GM13976 (cell line): ENCODE measurements at places on chromosomes 3 and 15.
A peak's percentile ranks its signal among the peaks of the same experiment; 100 is the strongest.

DNA sequence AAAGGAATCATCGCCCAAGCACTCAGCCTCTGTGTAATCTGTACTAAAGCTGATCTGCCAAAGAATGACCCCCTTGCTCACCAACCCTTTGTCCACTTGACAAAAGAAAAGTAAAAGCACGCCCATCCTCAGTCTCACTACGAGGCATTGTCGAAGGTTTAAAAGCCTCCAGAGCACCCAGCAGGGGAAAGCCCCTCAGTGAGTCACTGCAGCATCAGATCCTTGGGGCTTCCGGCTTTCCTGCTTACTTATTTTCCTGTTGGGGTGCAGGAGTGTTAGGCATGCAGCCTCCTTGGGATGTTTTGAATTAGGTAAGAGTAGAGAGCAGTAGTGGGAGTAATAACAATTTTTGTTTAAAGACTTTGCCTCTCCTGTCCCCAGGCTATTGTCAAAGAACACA is 216.1 kb downstream of the MTHFS start:
- DNase-seq = peak; percentile 42

- no peak for DNase-seq
Observed at GRCh38 chr15:63818191-63818590, 15.6 kb downstream of the HERC1 start.

DNA sequence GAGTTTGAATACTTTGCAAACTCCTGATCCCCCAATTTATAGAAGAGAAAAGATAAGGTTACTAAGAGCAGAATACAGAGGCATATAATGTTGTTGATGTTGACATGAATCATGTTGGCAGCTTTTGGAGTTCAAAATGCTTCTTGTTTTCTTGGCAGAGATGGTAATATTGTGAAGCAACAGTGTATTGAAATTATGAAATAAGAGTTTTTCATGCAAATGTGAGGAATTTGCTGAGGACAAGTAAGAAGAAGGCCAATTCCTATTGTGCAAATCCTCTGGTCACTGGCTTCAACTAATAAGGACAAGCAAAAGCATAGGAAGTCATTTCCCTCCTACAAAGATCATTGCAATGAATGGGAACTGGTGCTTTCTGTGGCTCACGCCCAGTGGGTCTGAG is 126.9 kb upstream of the CHL1 start:
- no peak for DNase-seq

DNA sequence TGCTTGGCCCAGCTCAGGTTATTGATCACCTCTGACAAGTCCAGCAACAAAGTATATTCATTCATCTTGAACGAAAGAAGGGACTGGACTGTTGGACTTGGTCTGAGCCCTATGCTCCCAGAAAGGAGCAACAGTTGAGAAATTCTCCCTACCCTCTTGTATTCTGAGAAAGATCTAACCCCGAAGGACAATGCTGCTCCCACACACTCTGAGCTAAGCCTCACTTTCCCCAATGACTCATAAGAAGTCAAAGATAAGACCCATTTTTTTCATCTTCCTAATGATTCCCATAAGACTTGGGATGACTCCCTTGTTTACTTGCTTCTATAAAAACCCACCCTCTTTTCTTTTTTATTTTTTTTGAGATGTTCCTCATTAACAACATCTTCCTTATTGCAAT is 549.4 kb upstream of the MDFIC2 start:
- no peak for DNase-seq

- DNase-seq = no peak
Observed at GRCh38 chr3:187782006-187782405, 36.7 kb upstream of the BCL6 start.

DNA sequence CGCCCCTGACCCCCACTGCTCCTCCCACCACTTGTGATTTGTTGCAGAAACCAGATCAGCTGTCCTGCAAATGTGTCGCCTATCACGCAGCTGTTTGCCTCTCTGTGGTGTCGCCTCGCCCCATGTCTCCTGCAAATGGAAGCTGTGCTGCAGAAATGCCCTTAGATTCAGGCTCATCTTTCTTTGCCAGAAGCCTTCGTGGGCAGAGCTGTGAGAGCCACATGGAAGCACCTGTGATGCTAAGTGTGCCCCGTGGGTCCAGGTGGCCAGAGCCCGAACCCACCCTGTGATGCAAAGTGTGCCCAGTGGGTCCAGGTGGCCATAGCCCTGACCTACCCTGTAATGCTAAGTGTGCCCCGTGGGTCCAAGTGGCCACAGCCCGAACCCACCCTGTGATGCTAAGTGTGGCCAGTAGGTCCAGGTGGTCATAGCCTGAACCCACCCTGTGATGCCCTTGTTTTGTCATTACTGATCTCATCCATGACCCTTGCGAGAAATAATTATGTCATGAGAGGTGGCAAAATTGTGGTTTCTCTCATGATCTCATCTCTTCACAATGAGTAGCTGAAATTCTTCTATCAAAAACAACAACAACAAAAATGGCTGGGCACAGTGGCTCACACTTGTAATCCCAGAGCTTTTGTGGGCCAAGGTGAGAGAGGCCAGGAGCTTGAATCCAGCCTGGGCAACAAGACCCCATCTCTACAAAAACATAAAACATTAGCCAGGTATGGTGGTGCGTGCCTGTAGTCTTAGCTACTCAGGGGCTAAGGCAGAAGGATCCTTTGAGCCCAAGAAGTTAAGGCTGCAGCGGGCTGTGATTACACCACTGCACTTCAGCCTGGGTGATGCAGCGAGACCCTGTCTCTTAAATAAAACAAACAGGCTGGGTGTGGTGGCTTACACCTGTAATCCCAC is 187.4 kb downstream of the GOLGA6L6 start:
- peak; percentile 45 for DNase-seq

DNA sequence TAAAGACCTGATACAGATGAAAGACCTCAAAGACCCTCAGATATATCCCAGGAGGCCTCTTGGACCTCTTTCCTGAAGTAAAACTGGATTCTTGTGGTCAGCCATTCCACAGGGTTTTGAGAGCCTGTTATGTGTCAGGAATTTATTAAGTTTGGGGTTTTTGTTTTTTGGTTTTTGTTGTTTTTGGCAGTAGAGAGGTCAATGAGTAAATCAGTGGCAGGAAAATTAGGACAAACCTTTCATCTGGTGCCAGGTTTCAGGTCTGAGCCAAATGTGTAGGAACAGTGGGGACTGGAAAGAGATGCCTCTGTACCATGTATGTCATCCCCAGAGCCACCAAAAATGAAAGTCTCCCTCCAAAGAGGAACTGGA is 520.4 kb upstream of the MDFIC2 start:
- DNase-seq = no peak

DNA sequence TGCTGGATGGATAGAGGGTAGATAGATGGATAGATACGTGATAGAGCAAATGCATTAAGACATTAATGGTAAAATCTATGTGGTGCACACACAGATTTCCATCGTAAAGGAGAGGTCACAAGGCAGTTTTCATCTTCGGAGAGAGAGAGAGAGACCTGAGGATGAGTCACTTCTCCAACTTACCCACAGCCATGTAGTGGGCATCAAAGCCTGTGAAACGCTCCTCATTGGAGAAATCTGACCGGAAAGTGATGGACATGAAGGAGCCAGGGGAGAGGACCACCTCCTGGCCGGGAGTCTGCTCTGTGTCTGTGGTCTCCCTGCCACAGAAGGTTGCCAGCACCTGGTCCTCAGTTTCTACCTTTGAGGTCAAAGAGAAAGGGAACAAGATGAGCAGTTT is 29.2 kb downstream of the MASP1 start:
- DNase-seq = no peak

- no peak for DNase-seq
Observed at GRCh38 chr3:61897848-61898247, 336.5 kb downstream of the PTPRG start.

GRCh38 chr3:194080436-194080835 is 55.5 kb upstream of the HES1 start:
- DNase-seq = no peak

DNA sequence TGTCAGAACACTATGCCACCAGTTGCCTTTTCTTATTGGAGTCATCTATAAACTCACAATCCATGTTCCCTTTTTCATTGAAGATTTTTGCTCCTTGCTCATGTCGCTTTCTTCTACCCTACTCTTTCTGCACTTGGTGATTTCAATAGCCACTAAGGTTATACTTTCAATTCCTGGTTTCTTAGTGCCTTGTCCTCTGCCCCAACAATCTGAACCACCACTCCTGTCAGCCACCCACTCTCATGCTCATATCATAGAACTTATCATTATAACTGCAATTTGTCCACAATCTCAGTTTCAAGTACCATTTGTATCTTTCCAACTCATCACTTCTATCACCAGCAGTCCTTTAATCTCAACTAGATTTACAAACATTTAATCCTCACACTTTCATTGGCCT is 10.0 kb upstream of the GRAMD1C start:
- DNase-seq = no peak

DNA sequence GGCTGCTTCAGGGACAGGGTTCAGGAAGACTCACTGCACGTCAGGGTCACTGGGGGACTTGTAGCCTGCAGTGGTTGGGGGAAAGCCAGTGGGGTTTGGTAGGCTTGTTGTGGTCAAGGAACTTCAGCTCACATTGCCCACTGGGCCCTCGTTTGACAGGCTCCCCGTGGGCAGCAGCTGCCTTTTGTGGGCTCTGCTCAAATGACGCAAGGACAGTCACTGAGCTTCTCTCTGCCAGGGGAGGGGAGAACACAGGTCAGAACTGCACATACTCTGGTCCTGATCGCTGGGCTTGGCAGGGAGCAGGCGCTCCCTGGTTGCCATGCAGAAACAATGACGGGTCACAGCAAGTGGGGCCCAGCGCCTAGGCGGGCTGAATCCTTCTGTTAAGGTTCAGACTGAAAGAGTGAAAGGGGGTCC is 45.5 kb downstream of the FAM174B start:
- no peak for DNase-seq

- DNase-seq = no peak
Observed at GRCh38 chr3:103134023-103134724, 699.4 kb downstream of the ZPLD1 start.

DNA sequence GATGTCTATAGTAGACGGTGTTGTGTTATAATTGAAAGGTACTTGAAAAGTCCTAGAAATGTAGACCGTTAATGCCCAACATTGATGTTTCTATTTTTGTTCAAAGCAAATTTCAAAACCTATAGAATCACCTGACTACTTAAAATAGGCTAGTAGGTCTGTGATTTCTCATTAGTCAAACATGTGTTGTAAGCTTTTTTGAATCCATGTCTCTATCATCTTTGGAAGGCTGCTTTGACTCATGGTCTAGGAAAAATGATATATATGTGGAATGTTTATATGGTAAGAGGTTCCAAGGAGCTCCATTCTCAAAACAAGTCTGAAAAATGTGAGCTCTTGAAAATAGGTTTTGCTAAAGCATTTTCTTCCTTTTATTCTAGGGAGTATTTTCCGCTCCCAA is 375.3 kb downstream of the LPP start:
- no peak for DNase-seq
